ENCODE measurements at places on chromosomes 11 and 22.

GRCh38 chr22:40203572-40203971, 25.8 kb downstream of the TNRC6B start:
- H3K27ac ChIP-seq: peak overlapping the region; percentile 63
- peaks cover 3% of the 10 kb centered on the region for H3K36me3 ChIP-seq
- no peak for DNase-seq
- H3K4me3 ChIP-seq: peak overlapping the region; percentile 45
- H3K27me3 ChIP-seq: no peaks in the 10 kb centered on the region

DNA sequence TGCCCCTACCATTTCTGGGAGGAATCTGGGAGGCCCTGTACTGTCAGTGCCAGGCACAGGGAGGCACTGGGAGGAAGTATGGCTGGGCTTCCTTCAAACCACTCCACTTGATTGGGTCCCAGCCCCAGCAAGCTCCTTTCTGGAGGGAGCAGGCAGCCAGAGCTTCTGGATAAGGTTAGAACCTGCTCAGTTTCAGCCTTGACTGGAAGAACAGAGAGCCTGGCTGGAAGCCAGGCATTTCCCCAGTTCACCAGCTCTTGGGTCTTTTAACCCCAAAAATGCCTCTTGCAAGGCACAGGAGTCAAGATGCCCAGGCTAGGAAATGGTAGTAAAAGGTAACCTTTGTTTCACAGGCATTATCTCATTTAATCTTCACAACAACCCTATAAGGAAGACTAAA, 9.0 kb upstream of the KCTD14 start:
- H3K4me3 ChIP-seq: no peak overlapping the region
- no peaks in the 10 kb centered on the region for H3K4me1 ChIP-seq
- H3K27me3 ChIP-seq: no peaks in the 10 kb centered on the region
- no peak overlapping the region for H3K27ac ChIP-seq
- DNase-seq: no peak

DNA sequence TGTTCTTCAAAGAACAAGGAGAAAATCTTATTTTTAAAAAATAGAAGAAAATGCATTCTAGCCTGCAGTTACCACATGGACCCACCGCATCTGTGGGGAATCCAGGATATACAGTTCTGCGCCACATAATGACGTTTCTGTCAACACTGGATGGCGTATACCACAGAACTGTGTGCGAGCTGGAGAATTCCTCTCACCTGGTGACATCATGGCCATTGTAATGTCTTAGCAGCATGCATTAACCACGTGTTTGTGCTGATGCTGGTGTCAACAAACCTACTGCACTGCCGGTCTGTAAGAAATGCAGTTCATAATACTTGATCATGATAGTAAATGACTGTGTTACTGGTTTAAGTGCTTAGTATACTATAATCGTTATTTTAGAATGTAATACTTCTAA, 174.7 kb downstream of the TBC1D22A start:
- DNase-seq: no peak
- H3K27ac ChIP-seq: no peak overlapping the region
- peaks cover 31% of the 10 kb centered on the region for H3K4me1 ChIP-seq

GRCh38 chr11:34791780-34792542, 124.2 kb downstream of the APIP start:
- no peak overlapping the region for H3K4me3 ChIP-seq
- H3K4me1 ChIP-seq: no peaks in the 10 kb centered on the region
- no peaks in the 10 kb centered on the region for H3K36me3 ChIP-seq
- peaks cover 16% of the 10 kb centered on the region for H3K27me3 ChIP-seq
- no peak for DNase-seq
- H3K27ac ChIP-seq: no peak overlapping the region

- H3K27ac ChIP-seq: no peak overlapping the region
- DNase-seq: no peak
These were observed 27.4 kb upstream of the NRGN start for GRCh38 chr11:124712392-124712791.

DNA sequence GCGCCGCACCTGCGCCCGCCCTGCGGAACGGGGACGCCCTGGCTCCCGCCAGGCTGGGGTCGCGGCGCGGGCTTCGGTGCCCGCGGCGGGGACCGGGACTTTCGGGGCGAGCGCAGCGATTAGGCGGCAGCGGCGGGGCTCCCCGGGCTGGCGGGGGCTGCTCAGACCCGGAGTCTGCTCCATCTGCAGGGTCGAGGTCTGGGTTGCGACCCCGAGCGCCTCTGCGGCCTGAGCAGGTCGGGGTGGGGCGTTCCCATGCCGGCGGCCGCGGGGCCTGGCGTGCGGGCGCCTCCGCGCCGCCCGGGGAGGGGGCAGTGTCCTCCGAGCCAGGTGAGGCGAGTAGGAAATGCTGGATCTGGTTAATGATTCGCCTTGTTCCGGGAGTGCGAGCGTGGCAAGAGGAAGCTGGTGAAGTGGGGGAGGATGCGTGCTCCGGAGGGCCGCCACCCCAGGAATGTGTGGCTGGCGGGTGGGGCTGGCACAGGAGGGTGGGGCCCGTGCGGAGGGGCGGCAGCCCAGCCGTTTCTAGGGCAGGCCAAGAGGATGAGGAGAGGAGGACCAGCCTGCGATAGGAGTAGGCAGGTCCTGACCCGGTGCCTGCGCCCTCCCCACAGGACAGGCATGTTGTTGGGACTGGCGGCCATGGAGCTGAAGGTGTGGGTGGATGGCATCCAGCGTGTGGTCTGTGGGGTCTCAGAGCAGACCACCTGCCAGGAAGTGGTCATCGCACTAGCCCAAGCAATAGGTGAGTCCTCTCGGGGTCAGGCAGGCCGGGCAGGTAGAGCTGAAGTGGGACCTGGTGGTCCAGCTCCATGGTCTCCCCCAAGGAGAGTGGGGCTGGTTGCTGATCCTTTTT, 606 bp downstream of the RASSF7 start:
- no peak overlapping the region for H3K27ac ChIP-seq
- DNase-seq: no peak
- H3K27me3 ChIP-seq: peaks cover 8% of the 10 kb centered on the region
- H3K4me3 ChIP-seq: peak overlapping the region; percentile 82
- H3K4me1 ChIP-seq: peaks cover 11% of the 10 kb centered on the region

DNA sequence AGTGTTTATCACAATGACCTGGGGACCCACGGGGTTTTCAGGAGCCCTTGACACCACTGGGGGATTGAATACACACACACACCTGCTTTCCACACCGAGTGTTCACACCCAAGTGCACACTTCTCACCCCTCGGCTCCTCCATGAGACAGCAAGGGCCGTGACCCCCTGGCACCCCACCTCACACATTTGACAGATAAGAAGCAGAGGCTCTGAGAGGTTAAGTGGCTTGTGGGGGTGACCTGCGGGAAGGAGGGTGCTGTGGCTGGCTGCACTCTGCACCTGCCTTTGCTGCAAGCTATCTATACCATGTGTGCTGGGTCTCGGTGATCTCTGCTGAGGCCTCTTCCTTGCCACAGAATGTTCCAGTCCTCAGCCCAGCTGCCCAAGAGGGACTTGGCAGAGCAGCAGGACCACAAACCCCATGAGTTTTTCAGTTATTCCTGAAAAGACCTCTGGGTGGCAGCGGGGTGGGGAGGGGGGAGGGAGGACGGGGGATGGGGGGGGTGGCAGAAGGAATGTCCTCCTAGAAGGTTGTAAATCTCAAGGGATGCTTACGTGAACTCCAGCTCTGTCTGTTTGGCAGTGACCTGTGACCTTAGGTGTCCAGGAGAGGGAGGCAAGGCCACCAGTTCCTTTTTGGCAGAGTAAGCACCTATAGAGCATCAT, 47.9 kb upstream of the RFPL3 start:
- no peaks in the 10 kb centered on the region for H3K4me1 ChIP-seq
- no peak for DNase-seq
- H3K36me3 ChIP-seq: no peaks in the 10 kb centered on the region
- H3K27me3 ChIP-seq: peaks cover 16% of the 10 kb centered on the region

DNA sequence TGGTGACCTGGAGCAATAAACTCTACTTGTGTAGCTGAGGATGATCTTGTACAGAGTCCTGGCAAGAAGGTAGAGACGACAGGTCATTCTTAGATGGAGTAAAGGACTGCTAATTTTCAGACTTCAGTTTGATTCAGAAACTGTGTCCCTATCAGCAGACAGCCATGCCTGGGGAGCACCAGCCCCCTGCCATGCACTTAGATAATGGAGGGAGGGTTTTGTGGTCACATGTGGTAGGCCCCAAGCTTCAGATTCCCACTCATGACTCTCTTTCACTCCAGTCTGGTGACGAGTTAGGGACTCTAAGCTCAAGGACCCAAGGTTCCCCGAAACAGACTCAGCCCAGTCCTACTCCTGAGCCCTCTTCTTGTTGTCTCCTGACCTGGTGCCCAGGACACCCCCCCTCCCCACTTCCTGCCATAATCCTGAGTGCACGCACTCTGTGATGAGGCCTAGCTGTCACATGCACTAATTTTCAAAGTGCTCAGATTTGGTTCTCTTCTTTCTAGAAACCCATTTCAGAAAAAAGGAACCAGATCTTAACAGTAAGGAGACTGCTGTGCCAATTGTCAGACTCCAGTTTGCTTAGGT, 10.2 kb upstream of the AMPD3 start:
- no peak for DNase-seq
- H3K4me3 ChIP-seq: no peak overlapping the region
- H3K36me3 ChIP-seq: no peaks in the 10 kb centered on the region
- peak overlapping the region; percentile 19 for H3K27ac ChIP-seq

DNA sequence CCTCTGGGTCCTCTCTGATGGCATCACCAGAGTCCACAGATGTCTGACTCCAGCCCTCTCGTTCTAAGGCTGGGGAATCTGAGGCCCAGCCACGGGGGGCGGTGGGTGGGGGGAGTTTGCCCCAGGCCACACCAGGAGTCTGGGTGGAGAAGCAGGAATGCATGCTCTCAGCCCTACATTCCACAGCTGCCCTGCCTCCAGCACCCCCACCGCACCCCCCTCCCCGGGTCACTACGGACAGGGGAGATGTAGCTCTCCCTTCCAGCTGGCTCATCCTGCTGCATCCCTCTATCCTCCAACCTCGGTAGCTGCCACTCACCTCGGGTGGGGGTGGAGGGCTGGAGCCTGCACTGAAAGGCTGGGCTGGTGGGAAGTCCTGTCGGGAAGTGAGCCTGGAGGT, 2.3 kb upstream of the PVALB start:
- peaks cover 41% of the 10 kb centered on the region for H3K27me3 ChIP-seq
- peaks cover 4% of the 10 kb centered on the region for H3K4me1 ChIP-seq
- H3K4me3 ChIP-seq: no peak overlapping the region
- H3K36me3 ChIP-seq: no peaks in the 10 kb centered on the region
- no peak overlapping the region for H3K27ac ChIP-seq

- no peaks in the 10 kb centered on the region for H3K36me3 ChIP-seq
- peaks cover 22% of the 10 kb centered on the region for H3K27me3 ChIP-seq
- H3K4me3 ChIP-seq: no peak overlapping the region
- no peaks in the 10 kb centered on the region for H3K4me1 ChIP-seq
- no peak for DNase-seq
These were observed 52.2 kb upstream of the PAX6 start for GRCh38 chr11:31863170-31863832.

- peak; percentile 94 for DNase-seq
- peak overlapping the region; percentile 99 for H3K27ac ChIP-seq
- peaks cover 78% of the 10 kb centered on the region for H3K36me3 ChIP-seq
- H3K4me1 ChIP-seq: peaks cover 68% of the 10 kb centered on the region
These were observed 6.1 kb downstream of the RPL27A start for GRCh38 chr11:8688414-8689362.

- H3K4me1 ChIP-seq: no peaks in the 10 kb centered on the region
- no peaks in the 10 kb centered on the region for H3K36me3 ChIP-seq
- H3K4me3 ChIP-seq: no peak overlapping the region
- H3K27me3 ChIP-seq: peaks cover 12% of the 10 kb centered on the region
- H3K27ac ChIP-seq: no peak overlapping the region
These were observed 78.6 kb upstream of the RTL6 start for GRCh38 chr22:44576311-44577260.

DNA sequence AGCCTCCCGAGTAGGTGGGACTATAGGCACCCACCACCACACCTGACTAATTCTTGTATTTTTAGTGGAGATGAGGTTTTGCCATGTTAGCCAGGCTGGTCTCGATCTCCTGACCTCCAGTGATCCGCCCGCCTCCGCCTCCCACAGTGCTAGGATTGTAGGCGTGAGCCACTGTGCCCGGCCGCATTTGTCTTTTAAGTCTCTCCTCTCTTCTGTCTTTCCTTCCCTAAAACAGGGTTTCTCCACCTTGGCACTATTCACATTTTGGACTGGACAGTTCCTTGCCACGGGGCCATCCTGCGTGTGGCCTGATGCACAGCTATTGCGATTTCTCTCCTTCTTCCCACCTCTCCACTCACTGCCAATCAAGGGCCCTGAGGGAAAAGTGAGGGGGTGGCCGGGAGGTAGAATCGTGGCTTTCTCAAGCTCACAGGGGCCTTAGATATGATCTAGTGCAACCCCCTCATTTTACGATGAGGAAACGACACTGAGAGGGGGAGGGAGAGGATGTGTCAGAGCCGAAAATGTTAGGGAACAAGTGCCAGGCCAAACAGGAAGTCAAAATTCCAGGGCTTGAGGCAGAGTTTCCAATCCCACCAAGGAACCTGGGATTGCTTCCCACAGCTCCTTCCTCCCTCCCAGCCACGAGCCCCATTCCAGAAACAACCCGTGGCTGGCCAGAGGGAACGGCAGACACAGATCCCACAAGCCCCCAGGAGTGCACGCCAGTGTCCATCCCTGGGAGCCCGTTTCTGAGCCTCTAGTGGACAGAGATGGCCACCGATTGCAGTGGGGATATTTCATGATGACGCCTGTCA, 21.2 kb downstream of the SCGB1A1 start:
- H3K27ac ChIP-seq: no peak overlapping the region
- no peaks in the 10 kb centered on the region for H3K36me3 ChIP-seq
- DNase-seq: no peak
- H3K27me3 ChIP-seq: peaks cover under 1% of the 10 kb centered on the region
- H3K4me1 ChIP-seq: peaks cover 20% of the 10 kb centered on the region
- no peak overlapping the region for H3K4me3 ChIP-seq

DNA sequence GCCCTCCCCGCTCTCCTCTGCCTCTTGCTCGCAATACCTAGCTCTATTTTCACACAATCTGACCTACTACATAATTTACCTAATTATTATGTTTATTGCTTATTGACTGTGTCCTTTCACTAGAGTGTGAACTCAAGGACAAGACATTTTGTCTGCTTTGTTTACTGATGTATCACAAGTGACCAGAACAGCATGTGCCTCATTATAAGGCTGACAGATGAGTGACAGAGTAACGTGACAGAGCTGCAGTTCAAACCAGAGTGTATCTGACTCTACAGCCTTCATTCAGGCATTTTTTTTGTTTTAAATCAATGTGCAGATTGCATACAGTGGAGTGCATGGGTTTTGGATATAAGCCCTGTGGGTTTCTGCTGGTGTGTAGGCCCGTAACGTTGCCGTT, 82.0 kb upstream of the RAB1B start:
- no peak overlapping the region for H3K27ac ChIP-seq
- H3K4me1 ChIP-seq: peaks cover 37% of the 10 kb centered on the region
- DNase-seq: no peak

Data from activated naive CD8-positive, alpha-beta T cell treated with anti-CD3 and anti-CD28 coated beads, Interleukin-2, amount 50 U/mL, for 24 hours (primary cell).